ENCODE measurements at places on chromosomes 6 and 20.
A peak's percentile ranks its signal among the peaks of the same experiment; 100 is the strongest.

GRCh38 chr6:52526634-52527033 lies 50.2 kb downstream of the TRAM2 start:
- DNase-seq = no peak

DNA sequence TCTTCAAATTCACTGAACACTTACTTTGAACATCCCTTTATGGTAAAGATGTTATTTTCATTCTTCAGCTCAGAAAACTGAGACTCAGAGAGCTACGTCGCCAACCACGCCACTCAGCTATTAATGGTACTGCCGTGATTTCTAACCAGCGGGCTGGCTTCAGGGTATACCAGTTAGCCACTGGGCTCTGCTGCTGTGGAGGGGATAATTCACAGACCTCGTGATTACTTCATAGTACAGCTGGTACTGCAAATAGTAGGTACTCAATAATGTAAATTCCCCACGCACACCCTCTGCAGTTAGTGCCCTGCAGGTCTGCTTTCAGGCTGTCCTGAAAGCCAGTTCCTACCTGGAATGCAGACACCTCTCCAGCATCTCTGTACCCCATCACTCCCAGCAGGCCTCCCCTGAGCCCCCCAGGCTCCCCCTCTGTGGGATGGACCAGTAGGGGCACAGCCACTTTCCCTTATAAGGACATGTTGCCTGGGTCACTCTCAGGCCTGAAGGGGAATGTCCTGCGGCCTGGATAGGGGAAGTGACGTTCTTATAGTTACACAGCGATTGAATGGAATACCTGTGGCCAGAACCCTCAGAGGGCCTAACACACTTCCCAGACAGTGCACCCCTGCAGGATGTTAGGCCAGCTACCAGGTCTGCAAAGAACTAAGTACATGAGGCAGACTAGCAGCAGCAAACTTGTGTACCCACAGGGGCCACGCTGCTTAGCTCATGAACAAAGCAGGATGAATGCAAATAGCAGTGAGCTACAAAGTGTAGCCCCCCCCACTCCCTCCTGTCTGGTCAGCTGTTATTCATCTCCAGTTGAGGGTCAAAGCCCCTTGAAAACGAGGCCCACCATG lies 1.3 kb upstream of the OCSTAMP start:
- DNase-seq = no peak

GRCh38 chr6:155985660-155986138 lies 530.1 kb upstream of the NOX3 start:
- DNase-seq = peak; percentile 6

DNA sequence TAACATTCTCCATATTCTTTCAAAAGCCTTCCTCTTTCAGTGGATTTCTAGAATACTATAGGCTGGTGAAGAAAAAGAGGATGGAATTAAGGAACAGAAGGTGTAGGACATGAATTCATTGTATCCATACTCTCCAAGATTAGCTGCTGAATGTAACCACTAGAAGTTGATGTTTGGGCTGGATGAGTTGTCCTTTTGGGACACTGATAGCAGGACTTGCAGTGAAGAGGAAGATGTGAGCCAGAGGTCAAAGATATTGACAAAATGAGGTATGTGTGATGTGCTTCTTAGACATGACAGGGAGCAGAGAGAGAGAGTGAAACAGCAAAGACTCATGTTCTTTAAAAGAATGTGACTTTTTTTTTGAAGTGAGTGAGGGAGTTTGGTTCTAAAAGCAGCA lies 134.3 kb upstream of the MAN1A1 start:
- DNase-seq = no peak

DNA sequence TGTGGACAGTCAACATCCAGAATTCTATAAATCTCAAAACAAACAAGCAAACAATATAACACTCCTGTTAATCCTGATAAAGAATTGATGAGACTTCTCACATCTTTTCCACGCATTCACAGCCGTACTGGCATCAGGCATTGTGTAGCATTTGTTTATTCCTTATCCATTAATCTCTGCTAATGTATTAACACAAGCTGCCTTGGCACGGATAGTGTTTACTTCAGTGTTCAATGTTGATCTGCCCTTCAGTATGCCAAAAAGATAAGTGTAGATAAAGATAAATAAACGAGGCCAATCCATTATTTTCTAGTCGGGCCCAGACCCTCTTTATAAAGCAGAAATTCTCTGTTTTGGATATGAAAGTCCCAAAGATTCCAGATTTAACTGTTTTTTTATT lies 16.1 kb downstream of the UFL1 start:
- no peak for DNase-seq

- DNase-seq = no peak
Observed at GRCh38 chr20:3250091-3250504, 11.1 kb upstream of the SLC4A11 start.

GRCh38 chr6:144232832-144233230 lies 52.3 kb upstream of the UTRN start:
- DNase-seq = no peak

- DNase-seq = no peak
Observed at GRCh38 chr6:51996296-51996947, 91.0 kb downstream of the PKHD1 start.

DNA sequence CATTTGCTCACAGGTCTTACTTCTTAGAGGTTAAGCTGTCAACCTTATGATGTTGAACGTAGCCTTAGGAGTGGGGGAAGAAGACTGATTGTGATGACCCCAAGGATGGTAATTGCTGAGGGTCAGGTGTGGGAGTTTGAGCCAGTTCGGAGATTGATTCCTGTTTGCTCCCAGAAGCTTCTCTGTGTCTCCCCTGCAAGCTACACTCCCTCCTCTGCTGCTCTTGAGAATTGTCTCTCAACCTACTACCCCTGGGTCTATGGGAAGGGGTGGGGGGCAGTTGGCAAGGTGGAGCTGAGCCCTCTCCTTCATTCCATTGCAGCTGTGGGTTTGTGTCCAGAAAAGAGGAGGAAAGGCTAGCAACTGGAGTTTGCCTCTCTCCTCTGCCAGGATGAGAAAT lies 113.8 kb downstream of the PLEKHG1 start:
- no peak for DNase-seq

DNA sequence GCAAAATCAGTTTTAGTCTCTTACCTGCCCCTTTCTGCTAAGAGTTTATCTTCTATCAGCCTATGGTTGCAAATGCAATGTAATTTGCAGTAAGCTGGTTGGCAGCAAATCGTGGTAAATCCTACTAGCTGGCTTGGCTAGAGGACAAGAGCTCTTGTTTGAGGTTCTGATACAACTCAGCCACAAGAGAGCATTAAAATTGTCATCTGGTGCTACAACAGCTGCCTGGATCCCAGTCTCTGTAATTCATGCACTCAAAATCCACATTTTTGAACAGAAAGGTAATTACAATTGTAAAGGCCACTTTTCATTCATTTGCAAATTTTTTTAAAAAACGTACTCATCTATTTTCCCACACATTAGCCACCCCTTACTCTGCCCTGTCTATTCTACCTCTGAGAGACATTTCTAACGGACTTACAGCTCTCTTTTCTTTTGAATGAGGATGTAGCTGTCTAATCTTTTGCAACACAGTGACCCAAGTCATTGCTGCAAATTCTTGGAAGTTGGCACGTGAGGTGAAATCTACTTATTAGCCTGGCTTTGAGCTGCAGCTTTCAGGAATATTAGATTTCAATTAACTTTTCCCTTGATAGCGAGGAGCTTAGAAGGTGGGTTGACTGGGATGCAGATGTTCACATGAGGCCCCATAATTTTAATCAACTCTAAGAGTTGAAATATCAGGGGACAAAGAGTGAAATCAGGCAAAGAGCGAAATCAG lies 54.0 kb upstream of the FAM184A start:
- peak; percentile 51 for DNase-seq

DNA sequence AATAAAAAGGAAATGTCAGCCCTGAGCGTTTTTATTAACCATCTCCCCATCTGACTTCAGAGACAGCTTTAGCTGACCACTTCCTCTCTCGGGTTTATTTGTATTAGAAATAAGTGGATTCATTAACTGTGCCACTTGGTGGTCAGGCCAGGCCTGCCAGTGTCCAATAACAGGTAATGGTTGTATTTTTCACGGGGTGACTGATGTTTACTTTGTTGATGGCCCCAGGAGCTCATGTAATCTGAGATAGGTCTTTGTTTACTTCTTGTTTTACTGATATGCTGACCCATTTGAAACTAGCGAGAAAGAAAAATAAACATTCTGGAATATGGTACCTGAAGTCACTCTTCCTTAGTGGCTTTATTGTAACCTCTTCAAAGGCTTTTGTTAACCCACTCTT lies 504.3 kb upstream of the SLC35B3 start:
- no peak for DNase-seq

- no peak for DNase-seq
Observed at GRCh38 chr6:6771964-6772363, 183.4 kb downstream of the LY86 start.

- peak; percentile 12 for DNase-seq
Observed at GRCh38 chr20:29497261-29497671, 1760.2 kb upstream of the DEFB115 start.

DNA sequence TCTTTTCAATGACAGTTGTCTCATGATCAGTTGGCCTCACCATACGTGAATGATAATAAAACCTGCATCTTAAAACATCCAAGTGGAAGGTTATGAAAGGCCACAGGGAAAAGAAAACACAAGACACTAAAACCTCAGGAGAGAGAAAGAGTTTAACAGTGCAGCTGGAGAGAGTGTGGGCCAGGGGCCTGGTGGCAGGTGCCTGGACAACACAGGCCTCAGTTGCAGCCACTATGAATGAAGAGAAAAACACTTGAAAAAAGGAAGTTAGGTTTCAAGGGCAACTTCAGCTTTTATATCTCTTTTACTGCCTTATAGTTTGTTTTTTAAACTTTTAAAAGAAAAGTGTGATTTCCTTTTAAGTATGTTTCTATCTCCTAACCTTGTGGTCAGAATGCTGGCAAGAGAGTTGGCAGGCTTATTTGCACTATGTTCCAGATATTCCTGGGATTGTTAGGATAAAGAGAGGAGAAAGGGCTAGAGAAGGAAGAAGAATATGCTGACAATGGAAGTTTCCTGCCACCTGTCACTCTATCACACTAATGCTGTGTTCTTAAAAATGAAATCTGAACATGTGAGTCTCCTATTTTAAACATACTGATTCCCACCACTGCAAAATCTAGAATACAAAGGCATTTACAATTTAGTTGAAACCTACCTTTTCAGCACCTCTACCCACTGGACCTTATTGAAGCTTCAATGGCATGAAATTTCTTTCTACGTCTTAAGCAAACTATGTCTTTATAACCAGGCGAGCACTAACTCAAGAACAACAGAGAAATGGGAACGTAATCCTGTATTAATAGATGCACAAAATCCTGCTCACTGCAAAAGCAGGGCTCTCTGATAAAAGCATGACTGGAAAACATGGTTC lies 222.4 kb downstream of the CD83 start:
- DNase-seq = no peak

DNA sequence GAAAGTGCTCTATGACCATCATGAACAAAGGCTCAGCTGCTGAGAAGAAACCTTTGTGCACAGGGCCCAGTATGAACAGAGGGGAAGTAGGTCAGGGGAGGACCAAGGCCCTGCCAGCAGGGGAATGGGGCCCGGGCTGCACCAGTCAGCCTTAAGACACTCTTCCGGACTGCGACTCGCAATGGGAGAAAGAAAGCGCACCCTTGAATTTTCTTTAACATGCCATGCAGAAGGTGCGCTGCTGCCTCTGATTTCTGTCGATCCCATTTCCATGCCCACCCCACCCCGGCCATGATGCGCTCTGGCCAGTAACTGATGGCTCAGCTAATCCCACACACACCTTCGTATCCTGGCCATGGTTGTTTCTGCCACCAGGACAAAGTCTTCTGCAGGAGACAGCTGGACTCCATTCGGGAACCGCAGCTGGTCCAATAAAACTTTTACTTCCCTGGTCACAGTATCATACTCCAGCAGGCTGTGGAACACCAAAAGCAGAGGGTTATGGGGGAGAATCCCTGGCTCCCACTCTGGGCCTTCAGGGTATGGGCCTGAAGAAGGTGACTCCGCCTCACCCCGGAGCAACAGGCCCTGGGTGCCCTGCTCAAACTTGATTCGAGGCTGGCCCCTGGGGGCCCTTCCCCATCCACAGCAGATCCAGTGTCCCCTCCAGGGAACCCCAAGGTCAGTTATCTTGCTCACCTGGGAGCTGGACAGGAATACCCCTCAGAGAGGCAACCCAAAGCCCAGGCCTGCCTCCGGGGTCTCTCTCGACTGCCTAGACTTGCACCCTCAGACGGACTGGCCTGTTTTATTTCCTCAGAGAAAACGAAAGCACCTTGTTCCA lies 20.3 kb downstream of the CST7 start:
- no peak for DNase-seq

- no peak for DNase-seq
Observed at GRCh38 chr6:38182426-38182825, 362.9 kb downstream of the ZFAND3 start.

DNA sequence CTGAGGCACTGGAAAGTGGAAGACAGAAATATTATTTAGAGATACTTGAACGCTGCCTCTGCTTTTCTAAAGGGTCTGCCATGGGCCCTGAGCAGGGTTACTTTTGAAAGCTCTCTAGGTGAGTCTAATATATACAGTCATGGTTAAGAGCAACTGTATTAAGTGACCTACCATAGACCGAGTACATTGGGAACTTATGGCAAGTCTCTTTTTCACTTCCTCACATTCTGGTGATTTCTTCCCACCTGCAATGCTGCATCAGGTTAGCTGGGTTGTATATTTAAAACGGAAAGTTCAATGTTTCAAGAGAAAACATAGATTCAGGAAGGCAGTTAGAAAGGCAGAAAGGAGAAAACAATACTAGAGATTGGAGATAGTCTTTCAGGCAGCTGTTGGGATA lies 154.7 kb downstream of the PHF3 start:
- DNase-seq = no peak

- DNase-seq = no peak
Observed at GRCh38 chr6:110319843-110320242, 38.3 kb downstream of the METTL24 start.

GRCh38 chr20:38159957-38160756 lies 4.9 kb downstream of the TGM2 start:
- no peak for DNase-seq

DNA sequence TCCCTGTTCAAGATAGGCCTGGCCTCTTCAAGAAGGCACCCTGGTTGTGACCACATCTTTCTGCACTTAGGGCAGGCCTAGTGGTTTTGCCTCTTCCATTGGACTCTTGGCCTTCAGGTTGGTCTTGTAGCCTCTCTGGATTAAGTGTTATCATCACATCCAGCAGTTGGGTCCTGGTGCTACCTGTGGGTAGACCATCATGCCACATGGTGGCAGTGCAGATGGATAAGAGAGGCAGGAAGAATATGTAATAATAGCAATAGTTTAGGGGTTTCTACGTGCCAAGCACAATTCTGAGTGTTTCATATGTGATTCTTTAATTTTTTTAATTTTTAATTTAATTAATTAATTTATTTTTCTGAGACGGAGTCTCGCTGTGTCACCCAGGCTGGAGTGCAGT lies 28.5 kb upstream of the SNRPB2 start:
- no peak for DNase-seq

Data from stromal cell of bone marrow (primary cell).